Esophagus squamous epithelium (tissue), 5 donors: ENCODE measurements at places on chromosomes 2 and 18. TPM values are rescaled to one million over a fixed set of nuclear protein-coding genes. Genes with fewer than 3 reads are reported as not detected.

Gene CGREF1
- total RNA-seq, result 6.1 TPM

Gene PAIP2B
- 8.1 TPM for total RNA-seq

DNA sequence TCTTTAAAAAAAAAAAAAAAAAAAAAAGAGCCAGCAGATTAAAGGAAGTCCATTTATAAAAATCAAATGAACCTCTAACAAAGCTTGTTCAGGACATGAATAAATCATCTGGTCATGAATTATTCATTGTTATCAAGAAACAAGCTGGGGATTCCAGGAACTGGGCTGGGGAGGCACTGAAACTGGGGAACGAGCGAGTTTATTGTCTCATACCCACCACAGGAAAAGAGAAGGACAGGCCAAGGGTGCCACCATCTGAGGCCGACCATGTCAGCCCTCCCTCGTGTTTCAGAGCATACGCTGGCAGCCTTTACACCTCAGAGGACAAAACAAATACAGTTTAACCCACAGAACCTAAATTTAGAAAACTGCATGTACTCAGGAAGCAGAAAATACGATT, 164.2 kb downstream of the VWC2L start:
- H3K27ac ChIP-seq, result no peak overlapping the region
- no peak for DNase-seq
- H3K4me1 ChIP-seq, result no peaks in the 10 kb centered on the region
- no peak overlapping the region for H3K4me3 ChIP-seq
- H3K27me3 ChIP-seq, result no peaks in the 10 kb centered on the region
- no peaks in the 10 kb centered on the region for H3K36me3 ChIP-seq

DNA sequence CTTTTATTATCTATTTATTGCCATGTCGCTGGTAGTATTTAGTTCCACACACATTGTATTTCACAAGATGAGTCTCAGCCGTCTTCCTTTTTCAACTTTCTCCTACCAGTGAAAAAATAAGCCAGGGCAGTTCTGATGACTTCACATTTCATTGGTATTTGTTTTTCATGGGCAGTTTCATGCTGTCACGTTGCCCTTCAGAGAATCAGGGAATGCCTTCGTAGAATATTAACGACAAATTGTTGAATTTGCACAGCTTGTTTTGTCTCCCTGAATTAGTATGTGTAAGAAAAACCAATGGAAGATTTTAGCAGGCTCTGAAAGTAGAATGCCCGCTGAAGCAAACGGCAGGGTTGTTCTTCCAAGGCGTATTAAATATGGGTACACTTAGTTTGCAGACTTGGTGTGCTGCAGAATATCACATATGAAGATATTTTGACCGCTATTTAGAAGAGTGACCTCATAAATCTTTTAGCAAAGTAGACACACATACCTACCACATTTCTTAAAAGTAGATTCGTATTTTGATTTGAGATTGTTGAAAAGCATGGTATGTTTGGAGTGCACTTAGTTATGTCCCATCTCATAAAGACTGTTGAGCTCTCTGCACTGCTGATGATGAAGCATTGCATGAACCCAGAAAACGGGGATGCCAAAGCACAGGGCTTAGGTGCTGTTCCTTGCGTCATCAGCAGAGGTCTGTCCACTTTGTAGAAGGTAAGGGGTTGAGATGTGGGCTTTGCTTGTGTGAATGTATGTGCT, 2.9 kb downstream of the NEDD4L start:
- H3K36me3 ChIP-seq, result no peaks in the 10 kb centered on the region
- H3K27ac ChIP-seq, result no peak overlapping the region
- H3K4me3 ChIP-seq, result no peak overlapping the region
- peaks cover 45% of the 10 kb centered on the region for H3K4me1 ChIP-seq

DNA sequence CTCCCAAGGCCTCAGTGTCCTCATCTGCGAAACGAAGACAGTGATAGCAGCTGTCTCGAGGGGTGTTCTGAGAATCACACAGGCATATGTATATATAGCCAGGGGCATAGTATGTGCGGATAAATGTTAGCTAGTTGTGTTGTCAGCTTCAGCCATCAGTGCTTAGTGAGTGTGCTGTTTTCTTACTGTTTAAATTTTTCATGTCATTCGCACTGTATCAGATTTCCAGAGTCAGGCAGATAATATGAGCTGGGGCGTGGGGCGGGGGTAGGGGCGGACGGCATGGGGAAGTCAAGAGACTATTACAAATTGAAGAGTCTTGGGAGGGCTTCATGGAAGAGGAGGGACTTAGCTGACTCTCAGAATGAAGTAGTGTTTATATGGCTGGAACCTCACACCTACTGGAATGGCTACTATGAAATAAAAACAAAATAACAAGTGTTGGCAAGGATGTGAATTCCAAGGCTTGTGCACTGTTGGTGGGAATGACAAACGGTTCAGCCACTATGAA, 7.0 kb downstream of the TRAPPC12 start:
- H3K36me3 ChIP-seq, result peaks cover 64% of the 10 kb centered on the region
- no peak for DNase-seq
- no peak overlapping the region for H3K27ac ChIP-seq
- H3K4me1 ChIP-seq, result no peaks in the 10 kb centered on the region

Gene ADD2
- total RNA-seq, result 0.42 TPM

Gene MYOM1
- total RNA-seq, result 2.5 TPM

- H3K4me1 ChIP-seq, result peaks cover 28% of the 10 kb centered on the region
- no peak for DNase-seq
Measured at GRCh38 chr2:127506510-127506909, 19.8 kb downstream of the IWS1 start.

- H3K36me3 ChIP-seq, result no peaks in the 10 kb centered on the region
- H3K4me3 ChIP-seq, result no peak overlapping the region
- no peak for DNase-seq
- H3K27ac ChIP-seq, result no peak overlapping the region
Measured at GRCh38 chr2:234125451-234126145, 75.1 kb downstream of the SPP2 start.

- H3K27ac ChIP-seq, result no peak overlapping the region
- no peak for DNase-seq
- H3K27me3 ChIP-seq, result no peaks in the 10 kb centered on the region
- H3K4me3 ChIP-seq, result no peak overlapping the region
- H3K36me3 ChIP-seq, result no peaks in the 10 kb centered on the region
Measured at GRCh38 chr2:204665771-204666170, 120.5 kb downstream of the PARD3B start.

DNA sequence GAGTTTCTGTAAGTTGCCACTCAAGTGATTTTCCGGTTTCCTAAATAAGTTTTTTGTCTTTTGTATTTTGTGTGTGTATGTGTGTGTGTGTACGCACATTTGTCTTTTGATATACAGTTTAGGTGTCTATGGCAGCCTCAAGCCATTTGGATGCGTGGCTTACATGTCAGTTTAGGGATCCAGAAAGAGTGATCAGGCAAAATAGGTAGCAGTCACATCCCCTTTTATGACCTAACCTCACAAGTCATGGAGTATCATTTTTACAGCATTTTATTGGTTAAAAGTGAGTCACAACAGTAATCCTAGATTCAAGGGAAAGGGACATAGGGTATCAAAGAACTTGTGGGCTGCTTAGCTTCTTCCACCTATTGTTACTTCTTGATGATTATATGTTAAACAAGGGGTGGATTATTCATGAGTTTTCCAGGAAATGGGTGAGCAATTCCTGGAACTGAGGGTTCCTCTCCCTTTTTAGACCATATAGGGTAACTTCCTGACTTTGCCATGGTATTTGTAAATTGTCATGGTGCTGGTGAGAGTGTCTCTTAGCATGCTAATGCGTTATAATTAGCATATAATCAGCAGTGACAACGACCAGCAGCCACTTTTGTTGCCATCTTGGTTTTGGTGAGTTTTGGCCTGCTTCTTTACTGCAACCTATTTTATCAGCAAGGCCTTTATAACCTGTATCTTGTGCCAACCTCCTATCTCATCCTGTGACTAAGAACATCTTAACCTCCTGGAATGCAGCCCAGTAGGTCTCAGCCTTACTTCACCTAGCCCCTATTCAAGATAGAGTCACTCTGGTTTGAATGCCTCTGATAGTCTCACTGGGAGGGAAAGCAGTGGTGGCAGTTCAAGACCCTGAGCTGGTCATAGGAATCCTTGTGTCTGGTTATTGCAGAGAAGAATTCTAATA, 8.6 kb upstream of the SOCS6 start:
- H3K4me1 ChIP-seq, result no peaks in the 10 kb centered on the region
- H3K27me3 ChIP-seq, result no peaks in the 10 kb centered on the region
- no peaks in the 10 kb centered on the region for H3K36me3 ChIP-seq
- no peak for DNase-seq
- H3K27ac ChIP-seq, result no peak overlapping the region

DNA sequence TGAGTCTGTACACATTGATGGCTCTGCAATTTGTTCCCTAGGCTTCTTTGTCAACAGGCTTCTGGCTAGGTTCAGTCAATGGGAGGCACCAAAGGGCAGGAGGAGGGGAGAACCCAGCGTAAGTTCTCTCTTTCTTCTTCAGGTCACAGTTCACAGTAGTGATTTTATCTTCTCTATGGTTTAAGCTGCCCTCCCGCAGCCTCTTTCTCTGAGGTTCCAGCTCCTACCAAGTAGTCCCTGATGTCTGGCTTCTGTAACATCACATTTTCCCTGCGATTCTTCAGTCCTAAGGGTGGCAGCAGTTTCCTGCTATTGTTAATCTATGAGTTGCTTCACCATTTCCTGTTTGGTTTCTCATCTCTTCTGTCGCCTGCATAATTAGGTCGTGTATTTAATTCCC, 107.4 kb downstream of the CPO start:
- H3K4me1 ChIP-seq, result no peaks in the 10 kb centered on the region
- no peak overlapping the region for H3K4me3 ChIP-seq
- H3K27me3 ChIP-seq, result no peaks in the 10 kb centered on the region

GRCh38 chr2:147425437-147426029, 419.3 kb upstream of the ACVR2A start:
- no peaks in the 10 kb centered on the region for H3K4me1 ChIP-seq
- H3K4me3 ChIP-seq, result no peak overlapping the region
- no peaks in the 10 kb centered on the region for H3K36me3 ChIP-seq
- no peak overlapping the region for H3K27ac ChIP-seq
- H3K27me3 ChIP-seq, result no peaks in the 10 kb centered on the region

GRCh38 chr18:76461148-76461547, 33.9 kb downstream of the ZNF516 start:
- no peaks in the 10 kb centered on the region for H3K36me3 ChIP-seq
- no peak overlapping the region for H3K4me3 ChIP-seq
- H3K4me1 ChIP-seq, result peaks cover 10% of the 10 kb centered on the region

- DNase-seq, result no peak
- no peaks in the 10 kb centered on the region for H3K4me1 ChIP-seq
- H3K27ac ChIP-seq, result no peak overlapping the region
- no peaks in the 10 kb centered on the region for H3K27me3 ChIP-seq
- H3K36me3 ChIP-seq, result no peaks in the 10 kb centered on the region
- no peak overlapping the region for H3K4me3 ChIP-seq
Measured at GRCh38 chr18:59468821-59469220, 109.8 kb upstream of the LMAN1 start.

DNA sequence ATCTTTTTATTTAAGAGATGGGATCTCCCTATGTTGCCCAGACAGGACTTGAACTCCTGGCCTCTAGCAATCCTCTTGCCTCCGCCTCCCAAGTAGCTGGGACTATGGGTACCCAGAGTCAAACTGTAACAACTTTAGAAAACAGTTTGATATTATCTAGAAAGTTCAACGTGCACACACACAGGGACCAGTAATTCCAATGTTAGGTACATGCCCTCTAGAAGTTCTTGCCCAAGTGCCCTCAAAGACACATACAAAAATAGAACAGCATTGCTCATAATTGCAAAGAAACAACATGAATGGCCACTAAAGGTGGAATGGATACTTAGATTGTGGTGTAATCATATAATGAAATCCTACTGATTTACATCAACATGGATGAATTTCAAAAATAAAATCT, 12.6 kb upstream of the LPIN2 start:
- no peak for DNase-seq
- no peak overlapping the region for H3K4me3 ChIP-seq
- no peaks in the 10 kb centered on the region for H3K27me3 ChIP-seq
- H3K27ac ChIP-seq, result no peak overlapping the region
- no peaks in the 10 kb centered on the region for H3K4me1 ChIP-seq

GRCh38 chr18:55054021-55054990, 95.0 kb upstream of the CCDC68 start:
- H3K36me3 ChIP-seq, result no peaks in the 10 kb centered on the region
- H3K27me3 ChIP-seq, result no peaks in the 10 kb centered on the region
- DNase-seq, result no peak
- H3K4me1 ChIP-seq, result no peaks in the 10 kb centered on the region
- no peak overlapping the region for H3K4me3 ChIP-seq

GRCh38 chr2:196681510-196681909, 42.0 kb downstream of the CCDC150 start:
- no peaks in the 10 kb centered on the region for H3K4me1 ChIP-seq
- H3K4me3 ChIP-seq, result no peak overlapping the region
- no peaks in the 10 kb centered on the region for H3K36me3 ChIP-seq
- DNase-seq, result no peak
- H3K27me3 ChIP-seq, result no peaks in the 10 kb centered on the region

Gene SERPINB11
- 13.9 TPM for total RNA-seq

- H3K27me3 ChIP-seq, result no peaks in the 10 kb centered on the region
- H3K36me3 ChIP-seq, result no peaks in the 10 kb centered on the region
- H3K4me3 ChIP-seq, result no peak overlapping the region
- peaks cover 8% of the 10 kb centered on the region for H3K4me1 ChIP-seq
Measured at GRCh38 chr18:55487997-55488396, 100.0 kb downstream of the TCF4 start.

Gene EVA1A
- total RNA-seq, result 2.3 TPM

Gene GCG
- total RNA-seq, result not detected

Gene GALNT5
- 6.7 TPM for total RNA-seq

GRCh38 chr2:218622606-218623365, 15.1 kb downstream of the PLCD4 start:
- H3K36me3 ChIP-seq, result peaks cover 8% of the 10 kb centered on the region
- H3K27ac ChIP-seq, result no peak overlapping the region
- no peaks in the 10 kb centered on the region for H3K27me3 ChIP-seq
- H3K4me1 ChIP-seq, result no peaks in the 10 kb centered on the region

- no peaks in the 10 kb centered on the region for H3K36me3 ChIP-seq
- H3K27me3 ChIP-seq, result no peaks in the 10 kb centered on the region
- no peak for DNase-seq
- H3K4me1 ChIP-seq, result peaks cover 9% of the 10 kb centered on the region
- no peak overlapping the region for H3K27ac ChIP-seq
- H3K4me3 ChIP-seq, result no peak overlapping the region
Measured at GRCh38 chr2:166184789-166185188, 57.0 kb upstream of the SCN1A start.

Gene NYAP2
- total RNA-seq, result 0.09 TPM

Gene B3GNT7
- total RNA-seq, result 5.7 TPM

DNA sequence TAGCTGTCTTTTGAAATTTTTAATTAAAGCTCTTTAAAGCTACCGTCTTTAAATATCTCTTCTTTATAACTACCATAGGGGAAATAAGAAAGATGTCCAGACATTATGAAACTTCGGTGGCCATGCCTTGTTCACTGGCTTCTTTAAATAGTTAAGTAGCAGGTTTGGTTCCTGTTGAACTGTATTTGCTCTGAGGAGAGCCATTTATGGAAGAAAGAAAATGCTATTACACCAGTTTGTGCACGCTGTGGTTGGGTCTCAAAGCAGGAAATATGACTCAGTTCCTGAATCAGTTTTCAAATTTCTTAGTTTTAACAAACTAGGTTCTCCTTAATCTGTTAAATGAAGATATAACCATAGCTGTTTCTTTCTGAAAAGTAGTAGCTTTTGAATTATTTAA, 12.2 kb downstream of the ARPC2 start:
- H3K4me3 ChIP-seq, result no peak overlapping the region
- no peak for DNase-seq
- peaks cover 16% of the 10 kb centered on the region for H3K4me1 ChIP-seq
- H3K27me3 ChIP-seq, result no peaks in the 10 kb centered on the region
- H3K36me3 ChIP-seq, result peaks cover 63% of the 10 kb centered on the region
- H3K27ac ChIP-seq, result peak overlapping the region; percentile 75

- H3K36me3 ChIP-seq, result no peaks in the 10 kb centered on the region
- H3K27me3 ChIP-seq, result no peaks in the 10 kb centered on the region
- peak overlapping the region; percentile 50 for H3K4me3 ChIP-seq
- peak; percentile 5 for DNase-seq
Measured at GRCh38 chr2:71157124-71157793, 26.8 kb downstream of the MPHOSPH10 start.
